ENCODE measurements at places on chromosomes 1 and 21.

DNA sequence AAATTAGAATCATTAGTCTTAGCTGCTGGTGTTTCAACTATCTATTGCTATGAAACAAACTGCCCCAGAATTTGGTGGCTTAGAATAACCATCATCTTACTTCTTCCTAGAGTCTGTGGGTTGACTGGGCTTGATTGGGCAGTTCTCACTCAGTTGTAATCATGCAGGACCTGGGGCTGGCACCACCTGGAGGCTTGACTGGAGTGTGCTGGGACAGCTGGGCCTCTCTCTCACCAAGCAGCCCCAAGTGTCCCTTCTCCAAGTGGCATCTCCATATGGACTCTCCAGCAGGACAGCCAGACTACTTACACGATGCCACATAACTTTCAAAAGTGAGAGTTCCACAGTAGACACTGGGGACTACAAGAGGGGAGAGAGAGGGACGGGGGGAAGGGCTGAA, 140.3 kb upstream of the ATP1B1 start:
- no peak overlapping the region for H3K27ac ChIP-seq
- no peak for DNase-seq
- no peak overlapping the region for H3K4me3 ChIP-seq
- H3K27me3 ChIP-seq = no peaks in the 10 kb centered on the region
- H3K36me3 ChIP-seq = no peaks in the 10 kb centered on the region
- H3K4me1 ChIP-seq = no peaks in the 10 kb centered on the region

DNA sequence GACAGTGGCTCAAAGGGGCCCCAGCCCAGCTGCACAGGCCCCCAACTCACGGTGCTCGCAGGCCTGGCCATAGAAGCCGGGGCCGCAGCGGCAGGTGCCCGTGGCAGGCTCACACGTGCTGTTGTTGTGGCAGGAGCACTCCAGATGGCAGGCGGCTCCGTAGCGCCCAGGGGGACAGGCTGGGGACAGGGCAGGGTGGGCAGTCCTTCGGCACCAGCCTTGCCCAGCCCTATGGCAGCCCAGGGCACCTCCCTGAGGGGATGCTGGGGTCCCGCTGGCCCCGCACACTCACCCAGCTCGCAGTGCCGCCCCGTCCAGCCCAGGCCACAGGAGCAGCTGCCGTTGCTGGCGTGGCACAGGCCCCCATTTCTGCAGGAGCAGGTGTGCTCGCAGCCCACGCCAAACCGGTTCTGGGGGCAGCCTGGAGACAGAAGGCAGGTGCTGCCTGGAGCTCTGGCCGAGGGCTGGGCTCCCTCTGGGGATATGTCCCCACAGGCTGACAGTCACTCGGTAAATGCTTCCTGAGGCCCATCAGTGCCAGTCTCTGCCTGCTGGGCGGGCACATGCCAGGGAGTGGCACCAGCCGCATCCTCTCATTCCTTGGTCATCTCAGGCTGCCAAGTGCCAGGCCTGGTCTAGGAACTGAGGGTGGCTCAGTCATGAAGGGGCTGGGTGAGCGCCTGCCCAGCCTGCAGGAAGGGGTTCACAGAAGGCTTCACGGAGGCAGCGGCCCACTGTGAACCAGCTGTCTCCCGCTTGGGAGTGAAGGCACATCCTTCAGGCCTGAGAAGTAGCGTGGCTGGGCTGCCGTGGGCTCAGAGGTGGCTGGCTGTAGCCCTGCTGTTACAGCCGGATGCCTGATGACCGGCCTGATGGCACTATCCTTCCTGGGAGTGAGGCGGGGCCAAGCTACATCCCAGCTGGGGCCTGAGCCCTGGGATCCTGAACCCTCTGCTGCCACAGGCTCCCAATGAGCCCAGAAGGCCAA, 40.1 kb downstream of the ARHGEF16 start:
- peaks cover 15% of the 10 kb centered on the region for H3K27me3 ChIP-seq
- peaks cover 39% of the 10 kb centered on the region for H3K4me1 ChIP-seq
- no peak for DNase-seq

DNA sequence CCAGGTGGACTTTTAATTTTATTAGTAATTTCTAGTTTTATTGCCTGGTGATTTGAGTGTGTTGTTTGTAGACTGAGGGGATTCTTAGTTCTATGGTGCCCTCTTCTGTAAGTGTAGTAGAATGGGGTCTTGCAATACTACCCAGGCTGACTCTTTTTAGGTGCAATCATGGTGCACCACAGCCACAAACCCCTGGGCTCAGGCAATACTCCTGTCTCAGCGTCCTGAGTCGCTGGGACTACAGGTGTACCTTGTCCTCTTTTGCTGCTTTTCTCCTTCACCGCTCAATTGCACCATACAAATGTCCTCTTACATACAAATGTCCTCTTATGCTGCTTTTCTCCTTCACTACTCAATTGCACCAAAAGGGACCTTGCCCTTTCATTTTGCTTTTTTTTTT, 43.1 kb downstream of the SCP2 start:
- no peak overlapping the region for H3K4me3 ChIP-seq
- H3K27ac ChIP-seq = no peak overlapping the region
- H3K4me1 ChIP-seq = no peaks in the 10 kb centered on the region
- H3K36me3 ChIP-seq = peaks cover 4% of the 10 kb centered on the region

DNA sequence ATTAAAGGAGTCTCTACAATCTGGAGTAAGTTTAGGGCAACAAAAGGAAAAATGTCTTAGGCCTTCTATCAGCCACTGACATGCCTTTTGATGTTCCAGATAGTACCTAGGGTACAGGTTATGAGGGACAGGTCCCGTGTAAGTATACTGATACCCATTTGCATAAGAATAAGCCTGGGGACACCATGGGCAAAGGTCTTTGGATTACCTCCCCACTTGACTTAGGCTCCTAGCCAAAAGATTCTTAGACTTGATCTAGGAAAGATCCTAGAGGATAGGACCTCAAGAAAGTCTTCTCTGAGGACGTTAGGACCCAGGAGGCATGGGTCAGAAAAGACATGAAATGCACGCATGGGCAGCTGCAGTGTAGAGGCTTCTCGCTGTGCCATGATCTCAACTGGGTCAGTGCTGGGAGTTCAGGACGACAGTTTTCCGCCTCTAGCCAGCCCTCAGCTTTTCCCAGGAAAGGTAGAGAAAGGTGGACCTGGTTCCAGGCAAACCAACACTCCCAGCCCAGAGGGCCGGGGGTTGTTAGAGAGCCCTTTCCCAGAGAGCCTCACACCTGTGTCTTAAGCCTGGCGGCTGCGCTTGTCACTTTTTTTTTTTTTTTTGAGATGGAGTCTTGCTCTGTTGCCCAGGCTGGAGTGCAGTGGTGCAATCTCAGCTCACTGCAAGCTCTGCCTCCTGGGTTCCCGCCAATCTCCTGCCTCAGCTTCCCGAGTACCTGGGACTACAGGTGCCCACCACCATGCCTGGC, 26.6 kb downstream of the MSTO1 start:
- no peaks in the 10 kb centered on the region for H3K36me3 ChIP-seq
- no peak overlapping the region for H3K4me3 ChIP-seq
- no peaks in the 10 kb centered on the region for H3K4me1 ChIP-seq
- no peak overlapping the region for H3K27ac ChIP-seq
- no peaks in the 10 kb centered on the region for H3K27me3 ChIP-seq

DNA sequence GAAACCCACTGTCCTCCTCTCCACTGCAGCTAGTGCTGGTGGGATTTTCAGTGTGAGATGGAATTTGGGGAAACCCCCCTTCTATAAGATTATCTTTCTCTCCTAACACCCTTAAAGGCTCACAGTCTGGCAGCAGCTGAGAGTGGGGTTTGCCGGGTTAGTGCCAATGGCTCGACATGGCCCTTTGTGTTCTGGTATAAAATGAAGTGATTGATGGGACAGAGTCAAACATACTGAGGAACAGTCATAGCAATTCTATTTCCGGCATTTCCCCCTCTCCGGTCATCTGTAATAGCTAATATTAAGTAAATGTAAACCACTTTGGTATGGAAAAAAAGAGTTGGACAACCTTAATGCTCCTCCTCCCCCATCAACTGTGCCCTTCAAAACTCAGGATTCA, 37.6 kb downstream of the TFF3 start:
- H3K4me3 ChIP-seq = no peak overlapping the region
- peaks cover 30% of the 10 kb centered on the region for H3K27me3 ChIP-seq
- peak; percentile 15 for DNase-seq
- H3K4me1 ChIP-seq = peaks cover 12% of the 10 kb centered on the region
- H3K36me3 ChIP-seq = no peaks in the 10 kb centered on the region

GRCh38 chr1:100077531-100077930, 55.2 kb downstream of the SASS6 start:
- H3K36me3 ChIP-seq = peaks cover 77% of the 10 kb centered on the region
- no peak for DNase-seq
- no peaks in the 10 kb centered on the region for H3K4me1 ChIP-seq
- no peak overlapping the region for H3K4me3 ChIP-seq
- no peak overlapping the region for H3K27ac ChIP-seq

DNA sequence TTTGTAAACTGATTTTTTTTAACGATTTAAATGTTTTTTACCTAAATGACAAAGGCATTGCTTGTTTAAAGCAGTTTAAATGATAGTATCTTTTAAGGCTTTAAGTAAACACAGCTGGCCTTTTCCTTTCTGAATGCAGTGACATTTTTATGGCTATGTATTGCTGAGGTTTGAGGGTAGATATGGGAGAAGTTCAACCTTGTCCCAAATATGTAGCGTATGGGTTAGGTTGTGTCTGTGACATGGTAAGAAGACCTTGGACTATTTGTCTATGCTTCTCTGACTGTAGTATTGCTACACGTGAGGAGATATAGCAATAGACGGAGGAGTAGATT, 32.5 kb downstream of the PKNOX1 start:
- H3K4me3 ChIP-seq = no peak overlapping the region
- H3K36me3 ChIP-seq = peaks cover 22% of the 10 kb centered on the region
- DNase-seq = peak; percentile 36
- H3K4me1 ChIP-seq = peaks cover 5% of the 10 kb centered on the region
- H3K27me3 ChIP-seq = no peaks in the 10 kb centered on the region
- H3K27ac ChIP-seq = no peak overlapping the region

DNA sequence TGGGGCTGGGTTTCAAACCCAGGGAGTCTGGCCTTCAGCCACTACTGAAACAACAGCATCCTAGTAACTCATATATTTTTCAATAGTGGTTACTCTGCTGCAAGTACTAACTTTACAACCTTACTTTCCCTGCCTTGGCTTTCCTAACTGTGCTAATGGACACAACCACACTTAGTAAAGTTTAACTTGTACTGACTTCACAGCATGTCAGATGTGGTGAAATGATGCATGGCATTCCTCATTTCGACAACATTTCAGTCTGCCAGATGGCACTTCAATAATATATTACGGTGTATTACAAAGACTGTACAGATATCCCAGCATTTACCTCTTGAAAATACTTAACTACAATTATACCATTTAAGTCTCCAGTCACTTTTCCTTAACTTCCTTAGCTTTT, 27.8 kb downstream of the LRRC7 start:
- no peaks in the 10 kb centered on the region for H3K4me1 ChIP-seq
- H3K27ac ChIP-seq = no peak overlapping the region
- H3K36me3 ChIP-seq = no peaks in the 10 kb centered on the region
- no peak for DNase-seq

DNA sequence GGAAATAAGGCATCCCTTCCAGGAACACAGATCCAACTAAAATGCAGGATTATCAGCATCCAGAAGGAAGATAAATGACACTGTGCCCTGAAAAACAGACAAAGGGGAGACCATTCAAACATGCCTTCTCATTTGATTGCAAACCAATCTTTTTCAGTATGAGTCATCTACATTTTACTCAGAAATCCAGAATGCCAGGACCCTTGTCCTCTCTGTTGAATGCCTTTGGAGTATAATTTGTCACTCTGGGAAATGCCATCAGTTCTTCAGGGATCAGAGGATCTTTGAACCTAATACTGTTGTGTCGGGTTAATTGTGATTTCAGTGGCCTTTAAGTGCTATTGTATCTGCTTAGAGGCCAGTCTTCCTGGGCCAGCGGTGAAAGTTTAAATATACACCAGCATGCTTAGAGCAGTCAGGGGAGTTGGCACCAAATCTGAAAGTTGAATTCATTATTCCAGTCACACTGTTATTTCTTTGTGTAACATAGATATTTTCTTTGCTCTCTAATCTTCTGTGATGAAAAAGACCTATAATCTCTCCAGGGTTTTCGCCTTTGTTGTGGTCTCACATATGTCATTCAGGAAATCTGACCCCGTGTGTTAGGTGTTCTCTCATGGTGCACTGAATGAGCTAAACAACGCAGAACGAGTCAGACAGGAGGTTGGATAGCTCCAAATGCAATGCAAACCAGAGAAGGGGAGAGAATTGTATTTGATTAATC, 364.8 kb upstream of the SGIP1 start:
- H3K36me3 ChIP-seq = no peaks in the 10 kb centered on the region
- DNase-seq = no peak
- no peak overlapping the region for H3K4me3 ChIP-seq
- H3K4me1 ChIP-seq = peaks cover 1% of the 10 kb centered on the region
- H3K27ac ChIP-seq = no peak overlapping the region

DNA sequence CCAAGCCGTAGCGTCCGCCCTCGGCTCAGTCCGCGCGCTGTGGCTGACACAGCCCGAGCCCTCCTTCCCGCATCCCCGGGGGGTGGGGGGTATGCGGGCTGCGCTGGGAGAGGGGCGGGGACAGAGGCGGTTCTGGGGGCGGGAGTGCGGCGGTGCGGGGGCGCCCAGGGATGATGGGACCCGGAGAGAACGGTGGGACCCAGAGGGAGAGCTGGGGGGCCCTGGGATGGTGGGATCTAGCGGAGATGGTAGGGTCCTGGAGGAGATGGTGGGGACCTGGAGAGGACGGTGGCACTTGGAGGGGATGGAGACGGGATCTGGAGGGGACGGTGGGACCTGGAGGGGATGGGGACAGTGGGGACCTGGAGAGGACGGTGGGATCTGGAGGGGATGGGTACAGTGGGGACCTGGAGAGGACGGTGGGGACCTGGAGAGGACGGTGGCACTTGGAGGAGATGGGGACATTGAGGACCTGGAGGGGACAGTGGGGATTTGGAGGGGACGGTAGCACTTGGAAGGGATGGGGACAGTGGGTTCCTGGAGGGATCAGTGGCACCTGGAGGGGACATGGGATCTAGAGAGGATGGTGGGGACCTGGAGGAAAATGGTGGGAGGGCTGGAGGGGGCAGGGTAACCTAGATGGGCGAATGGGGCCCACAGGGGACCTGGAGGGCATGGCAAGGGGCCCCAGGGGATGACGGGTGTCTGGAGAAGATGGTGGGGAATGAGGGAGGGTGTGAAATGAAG, 477 bp downstream of the SNAP47 start:
- DNase-seq = no peak
- peaks cover 39% of the 10 kb centered on the region for H3K4me1 ChIP-seq
- peak overlapping the region; percentile 87 for H3K4me3 ChIP-seq
- H3K27me3 ChIP-seq = no peaks in the 10 kb centered on the region

DNA sequence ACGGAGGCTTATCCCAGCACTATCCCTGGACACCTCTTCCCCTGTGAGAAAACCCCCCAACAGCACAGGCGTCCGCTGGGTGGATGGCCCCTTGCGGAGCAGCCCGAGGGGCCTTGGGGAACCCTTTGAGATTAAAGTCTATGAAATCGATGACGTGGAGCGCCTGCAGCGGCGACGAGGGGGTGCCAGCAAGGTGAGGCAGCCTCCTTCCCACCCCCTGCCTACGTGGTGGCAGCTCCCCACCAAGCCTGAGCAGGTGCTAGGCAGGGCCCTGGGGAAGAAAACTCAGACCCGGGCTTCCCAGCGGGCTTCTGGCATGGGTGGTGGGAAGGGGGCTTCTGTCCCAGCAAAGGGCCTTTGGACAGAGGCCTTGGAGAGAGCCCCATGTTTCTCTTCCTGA, 543.3 kb downstream of the KIF26B start:
- no peak overlapping the region for H3K4me3 ChIP-seq
- no peak overlapping the region for H3K27ac ChIP-seq
- no peaks in the 10 kb centered on the region for H3K4me1 ChIP-seq
- no peak for DNase-seq
- H3K27me3 ChIP-seq = peaks cover 5% of the 10 kb centered on the region
